ENCODE measurements at places on chromosomes 3 and 15. TPM values are rescaled to one million over a fixed set of nuclear protein-coding genes. Genes with fewer than 3 reads are reported as not detected.

Gene FSIP1
- 1.0 TPM for total RNA-seq

- no peaks in the 10 kb centered on the region for H3K27me3 ChIP-seq
- no peaks in the 10 kb centered on the region for H3K36me3 ChIP-seq
- H3K4me1 ChIP-seq, result no peaks in the 10 kb centered on the region
- H3K27ac ChIP-seq, result no peak overlapping the region
- DNase-seq, result no peak
Observed at GRCh38 chr15:100692671-100693070, 90.3 kb downstream of the ASB7 start.

DNA sequence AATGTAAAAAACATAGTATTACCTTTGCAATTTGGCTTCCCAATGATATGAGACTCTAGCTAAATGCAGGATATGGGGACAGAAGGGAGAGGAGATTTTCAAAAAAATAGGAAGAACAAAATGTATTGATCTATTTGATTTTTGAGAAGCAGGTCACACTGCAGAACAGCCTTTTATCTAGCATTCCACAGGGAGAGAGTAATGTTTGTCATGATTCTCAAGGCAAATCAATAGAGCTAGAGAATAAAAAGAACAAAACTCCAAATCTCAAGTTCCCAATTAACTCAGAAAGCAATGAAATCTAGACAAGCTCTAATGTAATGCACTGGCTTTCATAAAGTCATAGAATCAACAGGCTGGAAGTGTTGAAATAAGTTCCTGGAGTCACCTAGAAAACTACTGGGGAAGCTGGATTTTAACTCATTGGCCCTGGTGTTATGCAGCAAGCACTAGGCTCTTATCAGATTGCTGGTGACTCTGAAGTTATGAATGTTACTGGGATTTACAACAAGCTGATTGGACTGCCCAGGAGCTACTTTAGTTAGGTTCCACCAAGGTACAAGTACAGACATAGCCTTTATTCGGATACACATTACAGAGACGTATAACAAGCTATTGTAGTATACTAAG lies 442.8 kb downstream of the FGF12 start:
- H3K4me1 ChIP-seq, result no peaks in the 10 kb centered on the region
- DNase-seq, result no peak
- H3K27me3 ChIP-seq, result no peaks in the 10 kb centered on the region
- no peaks in the 10 kb centered on the region for H3K36me3 ChIP-seq

Gene INKA1
- total RNA-seq, result 1.1 TPM
